RPMI7951 (cell line): ENCODE measurements at places on chromosomes 3 and 15. TPM values are rescaled to one million over a fixed set of nuclear protein-coding genes. Genes with fewer than 3 reads are reported as not detected.

GRCh38 chr3:50264383-50264963 lies 4.5 kb upstream of the SEMA3B start:
- DNase-seq: peak; percentile 72

DNA sequence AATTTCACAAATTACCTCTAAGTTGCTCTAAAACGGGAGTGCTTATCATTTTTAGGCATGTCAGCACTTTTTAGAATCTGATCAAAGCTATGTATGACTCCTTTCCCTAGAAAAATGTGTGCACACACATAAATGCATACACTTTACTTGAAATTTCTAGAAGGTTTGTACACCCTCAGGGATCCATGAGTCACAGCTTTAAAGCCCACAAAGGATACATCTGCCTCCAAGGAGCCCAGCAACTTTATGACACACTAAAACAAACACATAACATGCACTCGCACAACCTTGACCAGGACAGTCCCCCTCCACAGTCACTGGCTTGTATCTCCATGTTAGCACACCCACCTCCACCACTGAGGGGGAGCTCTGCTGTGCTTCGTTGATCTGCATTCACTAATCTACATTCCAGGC lies 722.0 kb upstream of the CFAP20DC start:
- peak; percentile 96 for DNase-seq

- no peak for DNase-seq
Observed at GRCh38 chr3:116247605-116248004, 197.7 kb downstream of the LSAMP start.

GRCh38 chr15:76791511-76791910 lies 113.6 kb downstream of the SCAPER start:
- no peak for DNase-seq

- DNase-seq: no peak
Observed at GRCh38 chr3:123778991-123779622, 105.0 kb downstream of the MYLK start.

DNA sequence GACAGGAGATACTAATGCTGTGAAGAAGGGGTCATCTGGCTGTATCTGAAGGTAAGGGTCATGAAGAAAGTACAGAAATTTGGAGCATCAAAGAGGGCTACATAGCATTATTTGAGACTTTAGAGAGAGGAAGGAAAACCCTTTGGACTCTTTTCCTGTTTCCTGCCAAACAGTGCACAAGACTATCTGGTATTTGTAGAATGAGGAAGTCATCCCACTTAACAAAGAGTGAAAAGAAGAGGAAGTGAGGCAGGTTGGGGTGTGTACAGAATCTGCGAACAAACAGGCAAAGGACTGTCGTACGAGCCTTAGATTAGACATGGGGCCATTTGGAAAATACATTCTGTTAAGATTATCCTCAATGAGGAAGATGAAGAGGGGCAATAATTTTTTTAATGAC lies 546.8 kb upstream of the EPHA6 start:
- no peak for DNase-seq

GRCh38 chr15:51298620-51299019 lies 39.8 kb downstream of the CYP19A1 start:
- no peak for DNase-seq

- no peak for DNase-seq
Observed at GRCh38 chr3:35549690-35550089, 89.6 kb upstream of the ARPP21 start.

DNA sequence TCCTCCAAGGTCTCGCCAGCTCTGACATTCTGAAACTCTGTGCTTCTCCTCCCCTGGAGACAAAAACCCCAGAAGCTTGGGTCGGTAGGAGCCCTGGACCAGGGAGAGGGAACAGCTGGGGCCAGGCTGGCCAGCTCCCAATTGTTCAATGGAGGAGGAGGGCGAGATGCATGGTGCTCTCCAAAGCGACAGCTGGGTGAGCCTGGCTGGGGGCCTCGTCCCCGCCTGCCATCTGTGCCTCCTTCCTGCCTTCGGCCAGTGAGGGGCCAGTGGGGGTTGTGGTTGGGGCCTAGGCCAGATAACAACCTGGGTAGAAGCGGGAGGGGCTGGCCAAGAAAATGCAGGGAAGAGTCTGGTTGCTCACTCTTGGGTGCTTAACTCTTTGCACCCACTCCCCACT lies 79.4 kb downstream of the CORO2B start:
- DNase-seq: peak; percentile 41

- no peak for DNase-seq
Observed at GRCh38 chr3:135690664-135691063, 274.9 kb upstream of the PPP2R3A start.

- DNase-seq: no peak
Observed at GRCh38 chr3:98004721-98005120, 30.4 kb downstream of the GABRR3 start.

DNA sequence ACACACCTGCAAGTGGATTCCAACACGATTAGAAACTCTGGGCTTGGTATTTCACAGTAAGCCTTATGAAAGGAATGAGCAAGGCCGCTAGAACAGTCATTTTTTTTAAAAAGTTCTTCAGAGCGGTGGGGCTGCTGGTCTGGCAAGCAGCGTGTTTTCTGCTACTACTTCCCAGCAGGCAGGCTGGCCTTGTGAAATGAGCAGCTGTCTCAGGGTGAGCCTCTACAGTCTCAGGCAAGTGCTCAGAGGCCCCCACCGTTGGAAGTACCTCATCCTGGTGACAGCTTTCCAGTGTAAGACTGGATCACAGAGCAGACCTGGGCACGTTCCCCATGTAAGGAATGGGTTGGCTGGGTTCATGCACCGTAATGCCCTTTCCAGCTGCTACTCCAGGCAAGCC lies 119.2 kb downstream of the LRIG1 start:
- no peak for DNase-seq

DNA sequence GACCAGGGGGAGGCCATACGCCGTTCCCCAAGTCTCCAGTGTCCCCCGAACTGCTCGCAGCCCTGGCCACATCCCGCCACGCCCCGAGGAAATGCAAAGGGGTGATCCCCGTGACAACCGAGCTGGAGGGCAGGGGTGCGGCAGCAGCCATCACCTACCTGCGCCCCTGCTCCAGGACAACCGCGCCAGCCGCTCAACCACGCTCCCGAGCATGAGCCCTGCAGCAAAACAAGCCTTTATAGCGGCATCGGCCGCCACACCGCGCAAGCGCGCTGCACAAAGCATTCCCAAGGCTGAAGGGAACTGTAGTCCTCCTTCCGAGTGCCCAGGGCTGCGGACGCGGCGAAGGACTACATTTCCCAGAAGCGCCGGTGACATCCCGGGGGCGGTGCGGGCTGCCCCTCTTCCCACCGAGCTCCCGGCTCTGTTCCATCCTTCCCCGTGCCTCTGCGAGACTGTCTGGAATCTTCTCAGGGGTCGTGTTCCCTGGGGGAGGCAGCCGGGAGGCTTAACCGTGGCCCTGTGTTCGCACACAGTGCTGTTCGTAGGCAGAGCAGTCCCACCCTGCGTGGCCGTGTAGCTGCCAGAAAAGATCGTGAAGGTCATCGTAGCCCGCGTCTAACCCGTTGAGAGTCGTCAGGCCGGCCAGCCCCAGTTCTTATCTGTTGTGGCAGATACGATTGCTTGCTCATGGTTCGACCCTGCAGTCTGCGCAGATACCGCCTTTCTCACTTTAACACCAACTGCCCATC lies at the start of gene ABCC5:
ABCC5 (minus strand) TSS at position 213 of the 752 bp plus-strand sequence. CDS start 3,492 bp downstream, outside the sequence.
- DNase-seq: peak; percentile 92

DNA sequence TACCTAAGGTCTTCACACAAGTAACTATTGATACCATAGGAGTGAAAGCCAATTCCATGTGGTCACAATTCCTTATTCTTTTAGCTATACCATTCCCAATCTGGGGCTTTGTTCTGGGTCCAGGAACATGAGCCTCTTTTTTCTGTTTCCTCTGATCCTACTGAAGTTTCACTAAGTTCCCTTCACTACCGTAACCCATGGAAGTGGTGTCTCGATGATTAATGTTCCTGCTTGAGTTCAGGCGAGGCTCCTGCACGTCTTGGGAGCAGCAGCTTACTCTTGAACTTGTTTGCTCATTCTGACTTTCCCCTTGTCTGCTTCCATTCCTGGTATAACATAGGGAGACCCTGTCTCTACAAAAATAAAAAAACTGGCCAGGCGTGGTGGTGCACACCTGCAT lies 23.6 kb downstream of the ZNF592 start:
- no peak for DNase-seq

The BTLA gene
- total RNA-seq: 0.10 TPM in 1 of 2 replicates, not detected in the other

The ISY1 gene
- total RNA-seq: 46.6 and 49.1 TPM in 2 replicates
